ENCODE measurements at places on chromosomes 5 and 9. TPM values are rescaled to one million over a fixed set of nuclear protein-coding genes. Genes with fewer than 3 reads are reported as not detected.

Gene PPIC
- 52.2 TPM for total RNA-seq

DNA sequence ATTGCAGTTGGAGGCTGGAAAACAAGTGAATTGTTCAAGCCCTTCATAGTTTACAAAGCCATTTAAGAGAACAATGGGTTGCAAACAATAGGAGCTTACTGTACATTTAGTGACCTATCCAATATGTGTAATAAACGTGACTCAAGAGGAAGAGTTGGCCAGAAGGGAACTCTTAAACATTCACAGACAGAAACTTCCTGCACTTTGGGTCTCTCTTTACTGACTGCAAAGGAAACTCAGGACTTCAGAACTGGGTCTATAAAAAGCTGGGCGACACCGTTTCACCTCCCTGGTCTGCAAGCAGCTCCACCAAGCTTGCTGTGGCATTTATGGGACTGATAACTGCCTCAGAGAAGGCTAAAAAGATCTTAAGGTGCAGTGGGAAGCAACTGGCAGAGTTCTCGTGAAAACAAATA lies 48.7 kb upstream of the SPATA31D4 start:
- DNase-seq, result no peak

Gene MAMDC4
- 12.9 TPM for total RNA-seq

GRCh38 chr5:139473105-139473504 lies 2.3 kb downstream of the SMIM33 start:
- DNase-seq, result no peak

Gene CYLC2
- not detected for total RNA-seq

GRCh38 chr9:34688329-34689115 lies 2.6 kb downstream of the CCL19 start:
- no peak for DNase-seq

DNA sequence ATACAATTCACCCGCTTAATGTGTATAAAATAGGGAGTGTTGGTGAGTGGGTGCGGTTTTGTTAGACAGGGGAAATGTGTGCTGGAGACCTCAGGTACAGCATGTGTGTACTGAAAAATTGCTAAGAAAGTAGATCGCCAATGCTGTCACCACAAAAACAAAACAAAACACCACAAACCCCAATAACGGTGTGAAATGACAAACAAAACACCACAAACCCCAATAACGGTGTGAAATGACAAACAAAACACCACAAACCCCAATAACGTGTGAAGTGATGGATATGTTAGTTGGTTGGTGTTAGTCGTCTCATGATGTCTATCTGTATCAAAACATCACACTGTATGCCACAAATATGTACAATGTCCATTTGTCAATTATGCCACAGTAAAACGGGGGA lies 14.2 kb upstream of the GFPT2 start:
- no peak for DNase-seq

- peak; percentile 39 for DNase-seq
Measured at GRCh38 chr5:72427488-72428437, 79.4 kb downstream of the ZNF366 start.

Gene TICAM2
- 3.0 TPM for total RNA-seq

DNA sequence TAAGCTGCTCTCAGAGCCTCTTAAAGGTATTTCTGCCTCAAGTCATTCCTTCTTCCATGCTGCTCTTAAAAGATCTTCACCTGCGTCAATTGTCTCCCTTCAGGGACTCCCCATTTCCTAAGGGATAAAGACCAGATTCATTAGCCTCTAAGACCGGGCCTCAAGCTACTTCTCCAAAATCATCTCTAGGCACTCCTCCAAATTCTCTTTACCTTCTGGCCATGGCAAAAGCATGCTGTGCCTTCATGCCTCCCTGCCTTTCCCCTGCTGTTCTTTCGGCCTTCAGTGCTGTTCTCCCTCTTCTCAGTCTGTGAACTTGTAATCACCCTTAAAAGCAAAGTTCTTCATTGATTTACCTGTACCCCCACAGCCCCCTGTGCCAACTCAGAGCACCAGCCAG lies 4.4 kb downstream of the TMOD1 start:
- DNase-seq, result no peak

Gene IRGM
- total RNA-seq, result not detected

GRCh38 chr9:77975806-77976205 lies 55.8 kb downstream of the GNAQ start:
- DNase-seq, result no peak

DNA sequence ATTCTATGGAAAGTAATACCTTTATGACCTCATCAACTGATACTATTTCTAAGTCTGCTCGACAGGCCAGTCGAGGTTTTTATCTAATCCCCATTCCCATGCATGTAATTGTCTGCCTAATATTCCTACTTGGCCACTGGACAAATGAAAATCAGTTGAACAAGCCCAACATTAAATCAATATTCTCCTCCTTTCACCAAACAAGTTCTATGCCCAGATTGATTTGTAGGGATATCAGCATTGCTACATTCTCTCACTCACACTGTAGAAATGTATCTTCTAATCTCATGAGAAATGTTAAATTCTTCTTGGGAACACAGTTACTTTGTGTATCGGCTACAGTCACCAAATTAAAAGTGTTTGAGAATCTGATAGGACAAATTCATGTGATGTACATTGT lies 208.8 kb upstream of the CTNND2 start:
- DNase-seq, result no peak

Gene CDH12
- total RNA-seq, result not detected

DNA sequence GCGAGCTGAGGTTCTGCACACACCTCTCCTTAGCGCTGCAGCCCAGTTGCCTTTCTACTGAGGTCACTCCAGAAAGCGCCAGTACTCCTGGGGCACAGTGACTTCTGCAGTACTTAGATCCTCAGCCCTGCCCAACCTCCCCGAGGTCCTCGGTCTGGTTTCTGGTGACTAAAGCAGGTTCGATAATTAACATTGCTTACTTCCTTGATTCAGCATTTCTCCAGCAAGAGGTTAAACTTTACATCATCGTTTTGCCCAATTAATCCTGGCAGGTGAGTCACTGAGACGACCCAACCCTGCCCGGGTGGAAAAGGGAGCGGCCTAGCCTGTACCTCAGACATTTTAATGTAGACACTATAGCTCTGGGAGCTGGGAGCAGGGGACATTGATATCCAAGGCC lies 77.6 kb downstream of the PLAC8L1 start:
- DNase-seq, result no peak

GRCh38 chr5:122102825-122103224 lies 24.8 kb upstream of the LOX start:
- DNase-seq, result no peak

Gene SMIM33
- total RNA-seq, result not detected

Gene GPR150
- not detected for total RNA-seq

GRCh38 chr5:178203670-178204181 lies 607 bp upstream of the HNRNPAB start:
- DNase-seq, result no peak

Gene OBP2B
- total RNA-seq, result not detected

DNA sequence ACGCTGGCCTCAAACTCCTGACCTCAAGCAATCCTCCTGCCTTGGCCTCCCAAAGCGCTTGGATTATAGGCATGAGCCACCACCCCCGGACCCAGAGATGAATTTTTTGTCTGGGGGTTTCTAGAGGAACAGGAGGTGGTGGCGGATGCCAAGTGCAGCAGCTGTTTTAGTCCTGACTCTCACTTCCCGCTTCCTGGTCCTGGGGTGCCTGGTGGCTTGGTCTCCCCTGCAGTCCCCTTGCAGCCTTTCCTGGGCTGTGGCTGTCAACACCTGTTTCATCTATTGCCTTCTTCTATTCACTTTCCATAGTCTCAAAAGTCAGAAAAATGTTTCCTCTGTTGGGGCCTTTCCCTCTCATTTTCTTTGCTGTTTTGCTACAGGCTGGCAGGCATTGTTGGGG lies 6.5 kb upstream of the NHP2 start:
- DNase-seq, result no peak

- no peak for DNase-seq
Measured at GRCh38 chr5:5454391-5454790, 31.9 kb downstream of the ICE1 start.

GRCh38 chr5:11289208-11289607 lies 528.2 kb upstream of the DAP start:
- no peak for DNase-seq

DNA sequence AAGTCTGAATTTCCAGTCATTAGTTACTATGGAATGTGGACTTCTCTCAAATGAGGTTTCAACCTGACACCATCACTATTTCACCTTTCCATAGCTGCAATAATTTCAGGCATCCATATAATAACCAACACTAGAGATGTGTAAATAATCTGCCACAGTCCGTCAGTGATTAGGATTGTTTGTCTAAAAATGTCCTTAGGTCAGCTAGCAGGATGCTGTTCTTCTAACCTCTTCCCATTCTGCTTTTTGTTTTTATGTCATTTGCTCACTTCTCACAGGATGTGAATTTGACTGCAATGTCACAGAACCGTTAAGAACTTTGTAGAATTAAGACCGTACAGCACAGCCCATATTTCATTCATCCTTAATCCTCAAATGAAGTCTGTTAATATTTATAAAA lies 166.4 kb upstream of the RASA1 start:
- no peak for DNase-seq

DNA sequence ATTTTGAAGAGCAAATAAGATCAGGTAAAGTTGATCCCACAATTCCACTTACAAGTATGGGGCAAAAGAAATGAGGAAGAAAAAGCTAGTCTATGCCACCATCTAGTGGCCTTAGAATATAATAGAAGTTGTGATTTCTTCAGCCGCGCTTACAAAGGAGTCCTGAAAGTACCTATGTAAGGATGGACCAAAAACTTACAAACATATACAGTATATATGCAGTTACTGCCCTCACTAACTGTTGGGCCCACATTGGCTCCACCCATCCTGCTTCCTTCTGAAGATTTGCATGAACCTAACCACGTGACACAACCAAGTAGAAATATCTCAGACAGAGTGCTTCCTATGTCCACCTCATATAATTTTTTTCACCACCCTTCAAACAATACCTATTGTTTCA lies 11.7 kb upstream of the OR13D1 start:
- DNase-seq, result no peak

DNA sequence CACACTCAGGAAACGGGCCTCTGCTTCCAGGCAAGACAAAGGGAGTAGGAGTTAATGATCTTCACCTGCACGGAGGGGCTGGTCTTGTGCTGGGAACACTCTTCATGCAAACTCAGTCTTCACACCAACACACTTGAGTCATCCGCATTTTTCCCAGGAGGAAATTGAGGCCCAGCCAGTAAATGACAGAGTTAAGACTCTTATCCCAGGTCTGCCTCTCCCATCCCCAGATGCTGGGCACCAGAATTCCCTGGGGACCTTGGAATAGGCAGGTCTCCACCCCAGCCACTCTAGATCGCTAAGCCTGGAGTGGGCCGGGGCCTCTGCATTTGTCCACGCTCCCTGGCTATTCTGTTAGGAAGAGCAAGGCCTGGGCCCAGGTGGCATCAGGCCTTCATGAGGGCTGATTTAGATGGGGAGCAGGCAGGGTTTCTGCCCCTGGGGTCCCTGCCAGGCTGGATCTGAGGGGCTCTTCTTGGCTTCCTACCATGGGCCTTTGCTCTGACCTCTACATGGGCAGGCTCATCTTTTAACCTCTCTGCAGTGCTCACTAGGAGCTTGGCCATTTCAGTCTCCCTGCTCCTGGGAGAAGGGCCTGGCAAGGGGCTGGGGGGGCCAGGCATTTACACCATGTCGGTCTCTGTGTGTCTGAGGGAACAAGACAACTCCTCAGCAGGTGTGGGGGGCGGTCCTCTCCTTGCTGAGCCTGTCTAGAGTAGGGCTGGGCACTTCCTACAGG lies 77.3 kb downstream of the AMBP start:
- DNase-seq, result no peak

Gene FOXD4L6
- not detected for total RNA-seq

DNA sequence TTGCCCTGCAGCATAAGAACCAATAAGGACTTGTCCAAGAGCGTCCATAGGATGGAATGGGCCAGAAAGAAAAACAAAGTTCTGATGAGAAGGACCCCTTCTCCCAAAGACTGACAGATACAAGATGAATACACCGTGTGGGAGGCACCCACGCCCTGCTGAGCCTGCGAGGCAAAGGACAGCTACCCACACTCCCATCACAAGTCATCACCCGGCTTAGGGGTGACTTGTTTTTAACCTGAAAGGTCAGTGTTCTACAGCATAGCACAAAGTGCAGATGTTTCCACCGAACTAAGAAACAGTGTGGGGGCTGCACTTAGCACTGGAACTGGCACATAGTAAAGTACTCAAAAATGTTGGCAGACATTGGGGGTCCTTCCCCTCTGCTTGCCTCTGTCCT lies 13.9 kb downstream of the TNIP1 start:
- no peak for DNase-seq

Gene LCNL1
- 18.3 TPM for total RNA-seq

Gene PCDHGA6
- 5.7 TPM for total RNA-seq

- no peak for DNase-seq
Measured at GRCh38 chr9:5578698-5579085, 50.2 kb upstream of the RIC1 start.

- peak; percentile 69 for DNase-seq
Measured at GRCh38 chr5:59792983-59793585, 100.4 kb downstream of the PDE4D start.

DNA sequence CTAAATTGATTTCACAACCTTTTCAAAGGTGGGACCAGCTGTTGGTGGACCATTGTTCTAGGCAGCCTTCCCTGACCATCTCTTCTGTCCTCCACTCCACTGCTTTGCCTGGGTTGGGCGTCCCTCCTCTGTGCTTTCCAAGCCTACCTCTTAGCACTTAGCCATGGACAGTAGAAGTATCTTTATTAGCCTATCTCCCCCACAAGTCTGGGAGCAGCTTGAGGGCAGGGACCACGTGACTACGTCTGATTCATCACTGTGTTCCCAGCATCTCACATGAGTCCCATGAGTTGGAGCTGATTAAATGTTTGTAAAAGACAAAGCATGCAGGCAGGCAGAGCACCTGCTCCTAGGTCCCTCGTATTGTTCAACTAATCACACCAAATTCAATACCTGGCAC lies 20.9 kb downstream of the MORN5 start:
- no peak for DNase-seq

DNA sequence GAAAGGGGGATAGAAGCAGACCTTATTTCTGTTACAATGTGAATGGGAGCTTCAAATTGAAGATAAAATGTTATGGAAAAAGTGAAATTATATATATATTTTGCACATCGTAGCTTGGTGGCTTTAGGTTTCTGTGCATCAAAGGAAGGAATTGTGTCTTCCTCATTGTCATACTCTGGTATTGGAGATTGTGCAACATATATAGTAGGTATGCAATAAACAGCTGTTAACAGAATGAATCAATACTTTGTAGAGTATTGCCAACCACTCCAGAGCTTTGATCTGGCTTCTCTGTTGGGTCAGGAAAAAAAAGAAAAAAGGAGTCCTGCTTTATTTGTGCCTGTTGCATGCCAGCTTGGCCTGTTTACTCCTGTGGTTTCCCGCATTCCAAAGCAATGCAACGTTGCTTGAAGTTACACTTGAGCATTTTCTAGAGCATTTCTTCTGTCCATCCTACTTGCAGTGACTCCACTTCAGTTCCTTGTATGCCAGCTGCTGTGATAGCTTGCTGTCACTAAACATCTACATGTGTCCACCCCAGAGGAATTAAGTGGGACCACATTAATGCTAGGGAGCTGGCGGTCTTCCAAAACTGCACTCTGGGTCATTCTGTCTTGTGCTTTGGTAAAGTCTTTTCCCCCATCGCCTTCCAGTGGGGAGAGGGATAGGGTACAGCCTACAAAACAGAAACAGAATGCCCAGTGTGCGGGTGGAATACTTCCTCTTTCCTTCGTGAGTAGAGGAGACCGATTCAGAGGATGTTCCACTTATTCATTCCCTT lies 62.0 kb upstream of the MEF2C start:
- DNase-seq, result no peak

Data from left ventricle myocardium superior (tissue), 1 donor.